ENCODE measurements at places on chromosomes 2 and 18.

DNA sequence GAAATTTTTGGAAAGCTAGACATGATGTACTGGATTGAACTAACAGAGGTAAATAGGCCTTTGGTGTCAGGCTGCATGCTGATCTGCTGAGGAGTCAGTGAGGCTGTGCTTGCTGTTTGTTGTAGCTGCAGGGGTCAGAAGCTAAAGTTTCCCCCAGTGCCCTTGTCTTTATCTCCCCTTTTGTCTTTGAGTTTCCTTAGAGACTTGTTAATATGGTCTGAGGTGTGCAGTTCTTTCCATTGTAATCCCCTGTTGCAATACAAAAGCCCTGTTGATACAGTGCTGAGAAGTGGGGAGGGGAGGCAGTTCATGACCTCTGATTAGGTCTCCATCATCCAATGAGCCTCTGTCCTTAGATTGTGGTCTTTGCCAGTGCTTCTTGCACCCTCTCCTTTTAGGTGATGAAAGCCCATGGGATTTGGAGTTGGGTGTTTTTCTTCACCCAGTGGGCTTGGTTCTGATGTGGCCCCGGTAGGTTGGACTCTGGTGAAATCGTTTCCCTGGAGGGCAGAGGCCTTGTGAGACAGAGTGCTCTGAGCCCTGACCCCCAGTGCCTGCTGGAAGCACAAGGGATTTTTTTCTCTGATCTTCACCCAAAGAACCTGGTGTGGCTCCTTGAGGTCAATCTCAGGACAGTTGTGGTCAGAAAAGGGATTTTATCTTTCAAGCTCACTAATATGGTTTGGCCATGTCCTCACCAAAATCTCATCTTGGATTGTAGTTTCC is 163.1 kb downstream of the TMEM18 start:
- DNase-seq = no peak

- DNase-seq = no peak
Measured at GRCh38 chr2:64537991-64538390, 13.9 kb downstream of the AFTPH start.

DNA sequence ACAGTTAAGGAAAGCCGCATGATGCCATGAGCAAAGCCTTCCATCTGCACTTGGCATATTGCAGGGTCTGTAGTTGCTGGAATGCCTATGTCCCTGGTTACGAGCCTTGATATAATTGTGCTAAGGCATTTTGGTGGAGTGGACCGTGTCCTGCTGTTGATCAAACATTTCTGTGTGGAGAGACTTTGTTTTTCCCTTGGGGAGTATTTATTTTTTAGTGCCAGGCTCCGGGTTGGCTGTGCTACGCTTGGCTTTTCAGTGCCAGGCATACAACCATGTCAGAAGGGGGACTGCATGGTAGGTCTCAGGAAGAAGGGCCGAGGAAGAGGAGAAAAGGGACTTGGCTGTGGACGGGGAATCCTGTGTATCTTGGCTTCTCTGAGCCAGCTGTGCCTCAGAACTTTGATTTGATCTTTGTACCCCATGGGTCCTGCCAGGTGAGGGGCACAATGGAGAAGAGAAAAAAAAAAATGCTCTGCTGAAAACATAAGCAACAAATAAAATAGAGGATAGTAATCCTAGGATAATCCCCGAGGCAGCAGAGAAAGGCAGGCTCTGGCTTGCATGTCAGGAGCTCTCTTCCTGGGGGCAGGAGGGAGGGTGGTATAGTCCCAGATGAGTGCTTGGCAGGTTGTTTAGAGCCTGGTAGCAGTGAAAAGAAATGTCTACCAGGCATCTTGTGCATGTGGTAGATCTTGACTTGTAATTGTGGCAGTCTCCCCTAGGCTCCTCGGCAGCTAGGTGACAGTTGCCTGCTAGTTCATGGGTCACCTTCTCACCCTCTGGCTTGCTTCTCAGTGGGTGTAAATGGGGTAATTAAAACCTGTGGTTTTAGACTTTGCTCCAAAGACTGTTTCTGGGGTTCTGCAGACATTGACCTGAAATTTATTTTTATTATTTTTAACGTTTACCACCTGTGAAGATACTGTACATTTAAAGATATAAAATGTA is 233.0 kb downstream of the NEDD4L start:
- no peak for DNase-seq

DNA sequence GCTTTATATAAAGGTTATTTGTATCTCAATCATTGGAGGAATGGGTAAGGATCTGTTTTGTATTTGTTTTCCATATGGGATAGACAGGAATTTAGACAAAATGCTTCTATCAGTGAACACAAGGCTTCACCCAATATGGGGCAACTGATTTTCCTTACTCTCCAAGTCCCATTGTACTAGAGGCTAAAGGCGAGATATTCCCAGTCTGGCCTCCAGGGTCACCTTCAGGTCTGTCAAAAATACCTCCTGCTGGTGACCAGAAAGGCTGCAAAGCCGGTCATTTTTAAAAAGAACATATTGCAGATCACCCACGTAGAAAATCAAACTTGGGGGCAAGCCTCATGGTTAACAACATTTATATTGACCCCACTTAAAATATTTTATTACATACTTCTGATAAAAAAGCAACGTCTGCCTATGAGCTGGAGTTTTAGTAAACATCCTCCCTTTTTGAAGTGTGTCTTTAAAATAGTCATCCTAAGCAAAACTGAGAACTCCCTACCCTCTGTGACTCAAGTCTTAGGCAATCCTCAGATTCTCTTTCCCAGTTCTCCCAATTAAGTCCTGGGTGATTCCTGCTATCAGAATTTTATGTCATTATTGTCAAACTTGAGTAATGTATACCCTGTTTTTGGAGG is 276.6 kb downstream of the MREG start:
- no peak for DNase-seq

DNA sequence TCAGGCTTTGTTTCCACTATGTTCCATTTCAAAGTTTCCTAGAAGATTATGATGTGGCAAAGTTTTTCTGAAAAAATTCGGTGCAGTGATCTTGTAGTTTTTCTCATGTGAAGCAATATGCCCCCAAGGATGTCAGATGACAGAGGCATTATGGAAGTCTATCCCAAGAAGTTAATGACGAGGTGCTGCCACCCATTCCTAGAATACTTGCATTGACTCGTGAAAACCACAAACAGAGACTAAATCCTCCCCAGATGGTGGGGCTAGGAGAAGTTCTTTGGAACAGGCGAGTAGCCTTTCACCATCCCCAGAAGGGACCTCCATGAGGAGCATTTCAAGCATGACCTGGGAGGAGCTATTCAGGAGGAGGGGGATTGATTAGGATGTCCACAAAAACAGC is 40.2 kb upstream of the COPS8 start:
- DNase-seq = no peak

- no peak for DNase-seq
Measured at GRCh38 chr2:2867397-2867979, 510.1 kb downstream of the EIPR1 start.

DNA sequence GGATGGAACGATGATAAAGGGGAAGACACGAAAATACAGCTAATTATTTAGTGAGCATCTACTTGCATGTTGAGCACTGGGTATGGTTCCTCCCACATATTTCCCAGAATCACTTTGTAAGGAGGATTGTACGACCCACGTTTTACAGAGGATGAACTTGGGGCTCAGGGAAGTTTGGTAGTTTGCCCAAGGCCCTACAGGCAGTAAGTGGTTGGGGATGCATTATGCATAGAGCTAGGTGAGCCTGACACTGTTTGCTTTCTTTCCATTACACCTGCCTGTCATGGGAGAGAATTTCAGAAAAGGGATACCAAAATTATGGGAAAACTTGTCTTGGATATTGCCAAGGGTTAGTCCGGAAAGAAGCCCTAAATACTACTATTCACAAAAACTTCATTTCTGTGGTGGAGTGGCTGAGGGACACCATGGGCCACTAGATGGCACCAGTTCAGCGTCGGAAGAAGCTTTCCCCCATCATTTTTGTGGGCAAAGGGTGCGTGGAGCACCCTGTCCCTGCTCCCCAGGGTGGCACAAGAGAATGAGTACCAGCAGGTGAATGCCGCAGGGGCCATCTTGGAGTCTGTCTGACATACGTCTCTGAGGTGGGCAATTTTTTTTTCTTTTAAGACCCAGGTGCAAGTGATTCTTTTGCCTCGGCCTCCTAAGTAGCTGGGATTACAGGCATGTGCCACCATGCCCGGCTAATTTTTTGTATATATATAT is 23.5 kb upstream of the C18orf32 start:
- DNase-seq = no peak

- no peak for DNase-seq
Measured at GRCh38 chr2:239300871-239301735, 99.7 kb downstream of the HDAC4 start.

DNA sequence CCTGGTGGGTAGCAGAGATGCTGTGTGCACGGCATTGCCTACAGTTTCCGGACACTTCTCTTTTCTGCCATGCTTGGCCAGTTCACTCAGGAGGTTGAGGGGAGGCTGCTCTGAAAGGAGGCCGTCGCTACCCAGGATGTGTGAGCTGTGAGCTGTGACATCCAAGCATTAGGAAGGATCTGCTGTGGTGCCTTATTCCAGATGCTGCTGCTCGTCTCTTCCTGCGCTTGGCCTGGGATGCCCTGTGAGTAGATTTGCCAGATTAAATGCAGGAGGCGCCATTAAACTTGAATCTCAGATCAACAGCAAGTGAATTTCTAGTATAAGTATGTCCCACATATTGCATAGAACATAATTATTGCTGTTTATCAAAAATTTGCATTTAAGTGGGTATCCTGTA is 124.2 kb upstream of the SIX3 start:
- DNase-seq = no peak

DNA sequence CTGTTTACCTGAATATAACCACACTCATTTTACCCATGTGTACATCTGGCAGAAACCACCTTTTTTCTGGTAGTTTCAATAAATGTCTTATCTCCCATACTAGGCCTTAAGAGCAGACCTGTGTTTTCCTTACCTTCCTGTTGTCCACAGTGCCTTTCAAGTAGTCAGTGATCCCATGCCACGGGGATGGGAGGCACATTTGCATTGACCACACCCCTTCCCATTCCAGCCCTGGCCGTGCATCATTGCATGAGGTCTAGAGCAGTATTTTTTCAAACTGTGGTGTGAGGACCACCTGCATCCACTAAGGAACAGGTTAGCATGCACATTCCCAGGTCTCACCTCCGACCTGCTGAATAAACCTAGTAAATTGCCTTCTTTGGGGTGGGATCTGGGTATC is 165.2 kb upstream of the FOSL2 start:
- no peak for DNase-seq

DNA sequence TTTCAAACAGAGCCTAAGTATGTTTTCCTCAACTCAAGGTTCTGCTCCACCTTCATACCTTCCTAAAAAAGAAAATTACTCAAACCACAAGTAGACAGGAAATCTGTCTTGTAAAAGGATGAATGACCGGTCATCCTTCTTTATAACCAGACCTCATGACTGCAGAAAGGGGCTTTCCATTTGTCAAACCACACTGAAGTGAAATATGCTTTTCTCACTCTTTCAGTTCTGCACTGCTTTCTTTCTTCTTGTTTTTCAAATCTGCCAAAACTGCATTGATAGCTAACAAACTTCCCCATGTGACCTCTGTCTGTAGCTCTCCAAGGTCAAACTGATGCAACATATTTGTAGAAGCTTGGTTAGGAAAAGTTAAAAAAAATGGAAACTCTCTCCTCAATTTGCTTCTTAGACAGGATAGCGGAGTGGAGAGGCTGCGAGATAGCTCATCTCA is 308.9 kb upstream of the CCDC68 start:
- no peak for DNase-seq

DNA sequence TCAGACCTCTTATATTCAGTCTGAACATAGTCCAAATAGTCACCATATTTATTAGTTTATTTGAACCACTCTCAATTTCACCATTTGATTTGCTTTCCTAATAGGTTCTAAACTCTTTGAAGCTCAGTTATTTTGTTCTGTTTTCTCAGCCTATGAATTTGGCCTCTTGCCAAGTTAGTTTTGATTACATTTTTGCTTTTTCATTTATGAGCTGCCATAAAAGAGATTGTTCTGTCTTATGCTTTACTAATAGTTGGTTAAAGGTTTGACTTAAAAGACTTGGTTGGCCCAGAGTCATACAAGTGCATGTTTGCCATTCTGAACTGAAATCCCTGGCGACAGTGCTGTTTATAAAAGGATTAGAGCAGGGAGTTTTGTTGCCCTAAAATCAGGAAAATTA is 85.9 kb upstream of the RANBP2 start:
- no peak for DNase-seq

- DNase-seq = no peak
Measured at GRCh38 chr18:3212657-3213056, 7.1 kb downstream of the MYOM1 start.

GRCh38 chr2:232367016-232367415 is 11.5 kb upstream of the ALPP start:
- DNase-seq = no peak

GRCh38 chr2:143697744-143698143 is 568.5 kb downstream of the ARHGAP15 start:
- no peak for DNase-seq

DNA sequence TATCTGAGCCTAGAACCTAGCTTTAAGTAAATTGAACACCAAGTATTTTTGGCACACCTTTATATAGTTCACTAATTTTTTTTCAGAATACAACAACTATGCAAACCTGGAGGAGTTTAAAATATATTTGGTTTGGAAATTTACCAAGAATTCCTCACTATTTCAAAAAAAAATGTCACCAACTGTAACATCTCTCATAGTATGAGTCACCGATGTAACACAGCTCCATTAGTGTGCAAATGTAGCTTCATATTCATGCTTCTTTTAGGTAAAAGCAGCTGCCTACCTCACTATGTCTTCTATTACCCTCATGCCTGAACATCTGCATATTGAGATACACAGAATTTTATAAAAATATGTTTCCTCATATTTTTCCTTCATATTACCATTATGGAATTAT is 80.5 kb downstream of the NRXN1 start:
- no peak for DNase-seq

- DNase-seq = no peak
Measured at GRCh38 chr2:146246736-146247523, 1597.9 kb upstream of the ACVR2A start.

- no peak for DNase-seq
Measured at GRCh38 chr2:139175510-139175909, 395.3 kb upstream of the NXPH2 start.

DNA sequence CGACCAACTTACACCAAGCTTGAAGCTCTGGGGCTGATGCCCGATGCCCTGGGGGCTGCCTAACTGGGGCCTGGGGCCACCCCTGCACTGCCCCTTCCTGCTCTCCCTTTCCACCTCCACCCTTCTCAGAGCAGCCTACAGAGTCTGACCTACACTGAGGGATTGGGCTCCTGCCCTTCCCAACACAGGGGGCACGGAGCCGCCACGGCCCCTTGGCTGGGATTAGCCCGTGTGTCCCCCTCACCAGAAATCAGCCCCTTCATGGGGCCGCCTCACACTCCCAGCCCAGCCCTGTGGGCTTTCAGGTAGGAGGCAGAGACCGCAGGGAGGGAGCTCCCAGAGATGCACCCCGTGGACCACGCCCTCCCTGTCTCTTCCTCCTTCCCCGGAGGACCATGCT is 198.0 kb downstream of the EIPR1 start:
- no peak for DNase-seq
